ENCODE measurements at places on chromosomes 1 and 21.

- no peak for DNase-seq
These were observed 529.6 kb upstream of the ZRANB2 start for GRCh38 chr1:71610476-71610875.

GRCh38 chr1:51238034-51238403, 1.9 kb downstream of the RNF11 start:
- DNase-seq, result no peak

- no peak for DNase-seq
These were observed 372.8 kb downstream of the PTBP2 start for GRCh38 chr1:97094247-97094972.

- no peak for DNase-seq
These were observed 897.2 kb downstream of the ADGRL2 start for GRCh38 chr1:82697965-82698364.

DNA sequence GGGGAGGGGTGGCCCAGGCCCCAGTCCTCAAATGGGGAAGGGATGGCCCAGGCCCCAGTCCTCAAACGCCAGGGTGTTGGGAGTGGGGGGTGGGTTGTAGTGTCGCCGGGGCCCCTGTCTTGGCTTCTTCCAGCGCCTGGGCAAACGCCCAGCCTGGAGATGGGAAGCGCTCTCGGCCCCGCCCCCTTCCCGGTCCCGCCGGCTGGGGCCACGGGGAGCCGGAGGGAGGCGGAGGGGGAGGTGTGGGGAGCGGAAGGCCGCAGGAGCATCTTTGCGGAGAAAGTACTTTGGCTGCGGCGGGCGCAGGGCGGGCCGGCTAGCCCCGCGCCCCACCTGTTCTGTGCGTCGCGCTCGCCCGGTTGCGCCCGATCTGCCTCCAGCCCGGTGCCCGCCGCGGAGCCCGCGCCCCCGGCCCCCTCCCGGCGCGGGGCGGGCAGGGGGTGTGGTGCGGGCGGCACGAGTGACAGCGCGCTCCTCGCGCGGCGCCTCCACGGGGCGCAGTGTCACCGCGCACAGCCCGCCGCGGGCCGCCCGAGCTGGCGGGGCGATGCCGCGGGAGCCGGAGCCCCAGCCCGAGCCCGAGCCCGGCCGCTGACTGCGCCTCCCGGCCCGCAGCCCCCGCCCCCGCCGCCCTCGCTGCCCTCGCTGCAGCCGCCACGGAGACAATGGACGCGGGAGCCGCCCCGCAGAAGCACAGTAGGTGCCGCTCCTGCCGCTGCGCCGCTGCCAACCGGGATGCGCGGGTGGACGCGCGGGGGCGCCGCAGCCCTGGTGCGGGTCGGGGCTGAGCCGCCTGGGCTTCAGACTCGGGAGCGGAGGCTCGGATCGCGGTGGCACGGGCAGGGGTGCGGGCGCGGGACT, 31.1 kb upstream of the PEX10 start:
- DNase-seq, result no peak

DNA sequence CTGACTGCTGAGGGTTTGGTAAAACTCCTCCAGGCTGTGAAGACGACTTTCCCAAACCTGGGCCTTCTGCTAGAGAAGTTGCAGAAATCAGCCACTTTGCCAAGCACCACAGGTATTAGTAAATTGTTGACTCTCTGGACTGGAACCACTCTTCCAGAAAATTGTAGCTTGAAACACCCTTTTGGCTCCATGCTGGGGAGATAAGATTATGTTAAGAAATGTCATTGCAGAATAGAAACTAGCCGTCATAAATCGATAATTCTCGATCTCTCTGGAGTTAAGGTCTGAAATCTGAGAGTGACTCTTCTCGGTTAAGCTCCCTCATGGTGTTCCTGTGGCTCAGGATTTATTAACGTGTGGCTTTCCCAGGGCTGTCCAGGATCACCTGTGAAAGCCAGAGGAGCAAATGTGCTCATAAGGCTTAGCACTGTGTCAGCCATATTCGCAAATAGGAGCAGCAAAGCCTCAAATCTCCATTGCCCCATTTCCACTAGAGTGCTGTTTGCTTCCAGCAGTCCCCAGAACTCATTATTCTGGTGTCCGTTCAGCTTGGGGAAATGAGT, 54.6 kb downstream of the ZBTB40 start:
- no peak for DNase-seq

GRCh38 chr1:41526956-41527561, 42.6 kb upstream of the EDN2 start:
- no peak for DNase-seq

- DNase-seq, result no peak
These were observed 144.3 kb upstream of the KCNE2 start for GRCh38 chr21:34219334-34220060.

DNA sequence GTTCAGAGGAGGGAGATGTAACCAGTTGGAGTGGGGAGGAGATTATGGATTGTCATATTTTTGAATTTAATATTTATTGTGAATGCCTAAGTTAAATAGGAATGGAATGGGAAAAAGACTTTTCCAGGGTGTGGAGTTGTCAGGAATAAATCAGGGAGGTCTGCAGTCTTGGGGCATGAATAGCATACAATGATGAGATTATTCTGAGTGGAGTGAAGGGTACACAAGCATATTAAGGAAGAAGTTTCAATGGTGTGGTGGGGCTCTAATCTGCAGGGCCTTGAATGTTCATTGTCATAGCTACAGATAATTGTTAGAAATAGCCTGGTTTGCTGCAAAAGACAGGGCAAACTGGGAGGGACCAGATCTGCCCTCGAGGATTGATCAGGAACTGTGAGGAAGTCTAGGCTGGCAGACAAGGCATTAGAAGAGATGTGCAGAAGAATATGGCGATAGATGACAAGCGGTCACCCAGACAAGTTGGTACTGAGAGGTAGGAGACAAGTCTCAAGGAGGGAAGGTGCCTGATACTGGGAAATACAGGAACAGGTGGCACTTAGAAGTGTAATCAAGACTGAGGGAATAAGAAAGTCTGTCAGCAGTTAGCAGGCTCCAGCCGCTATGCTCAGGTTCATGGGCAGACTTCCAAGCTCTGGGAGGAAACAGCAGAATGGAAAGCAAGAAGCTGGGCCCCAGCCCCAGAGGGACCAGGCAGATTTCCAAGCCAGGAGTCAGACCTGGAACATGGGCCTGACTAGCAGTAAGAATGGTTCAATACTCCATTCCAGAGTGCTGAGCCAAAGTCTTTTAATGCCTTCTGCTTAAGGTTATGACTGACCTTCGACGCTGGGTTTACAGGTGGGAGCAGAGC, 20.9 kb upstream of the RGL1 start:
- DNase-seq, result no peak

DNA sequence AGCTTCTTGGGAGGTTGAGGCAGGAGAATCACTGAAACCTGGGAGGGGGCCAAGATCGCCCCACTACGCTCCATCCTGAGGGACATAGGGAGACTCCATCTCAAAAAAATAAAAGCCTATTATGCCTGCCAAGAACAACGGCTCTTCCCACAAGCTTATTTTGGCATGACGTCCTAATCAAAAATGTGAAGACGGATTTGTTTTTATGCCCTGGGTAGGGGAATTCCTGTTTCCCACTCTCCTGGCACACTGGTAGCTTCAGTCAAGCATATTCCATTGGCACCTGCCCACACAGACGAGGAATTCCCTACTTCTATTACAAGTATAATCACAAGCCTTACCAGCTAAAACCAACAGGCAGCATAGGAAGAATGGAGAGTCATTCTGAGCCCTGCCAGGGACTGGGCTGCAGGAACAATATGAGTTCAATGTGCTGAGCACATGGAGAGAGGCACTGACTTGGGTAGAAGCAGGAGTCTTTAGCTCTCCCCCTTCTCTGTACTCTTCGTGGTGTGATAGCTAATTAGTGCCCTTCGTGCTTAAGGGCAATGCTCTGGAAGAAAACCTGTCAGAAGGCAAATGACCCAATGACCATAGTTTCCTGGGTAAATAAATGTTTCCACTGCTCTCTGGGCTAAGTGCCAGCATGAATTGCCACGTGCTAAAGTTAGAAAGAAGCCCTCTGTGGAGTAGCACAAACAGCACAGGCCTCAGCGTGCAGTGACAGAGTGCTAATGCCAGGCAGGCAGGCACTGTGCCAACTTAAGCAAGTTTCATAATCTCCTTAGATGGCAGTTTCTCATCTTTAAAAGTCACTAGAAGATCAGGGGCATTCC, 16.8 kb downstream of the TNFSF4 start:
- no peak for DNase-seq

DNA sequence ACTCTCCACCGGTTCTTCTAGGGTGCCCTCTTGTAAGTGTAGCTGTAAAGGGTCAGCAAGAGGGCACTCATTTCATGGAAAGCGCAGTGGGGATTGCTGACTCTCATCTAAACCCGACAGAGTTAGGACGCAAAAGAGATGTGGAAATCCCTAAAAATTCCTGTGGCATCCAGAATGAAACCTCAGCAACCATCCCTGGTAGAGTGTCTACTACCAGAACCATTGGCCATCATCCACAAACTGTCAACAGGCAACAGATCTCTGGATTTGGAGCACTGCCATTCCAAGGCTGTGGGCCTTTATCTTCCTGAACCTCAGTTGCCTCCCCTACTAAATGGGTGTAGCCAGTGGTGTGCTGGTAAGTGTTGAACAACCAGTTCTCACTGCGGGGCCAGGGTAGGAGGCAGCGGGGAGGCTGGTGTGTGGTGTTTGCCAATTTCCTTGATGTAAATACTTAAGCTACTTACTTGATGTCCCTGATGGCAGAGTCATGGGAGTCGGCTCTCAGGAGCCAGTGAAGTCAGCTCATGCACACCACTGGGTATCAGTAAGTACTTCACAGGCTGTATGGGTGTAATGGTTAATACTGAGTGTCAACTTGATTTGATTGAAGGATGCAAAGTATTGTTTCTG, 195.8 kb downstream of the KAZN start:
- no peak for DNase-seq

- DNase-seq, result no peak
These were observed 75.2 kb upstream of the ZC3H12A start for GRCh38 chr1:37399205-37399604.

DNA sequence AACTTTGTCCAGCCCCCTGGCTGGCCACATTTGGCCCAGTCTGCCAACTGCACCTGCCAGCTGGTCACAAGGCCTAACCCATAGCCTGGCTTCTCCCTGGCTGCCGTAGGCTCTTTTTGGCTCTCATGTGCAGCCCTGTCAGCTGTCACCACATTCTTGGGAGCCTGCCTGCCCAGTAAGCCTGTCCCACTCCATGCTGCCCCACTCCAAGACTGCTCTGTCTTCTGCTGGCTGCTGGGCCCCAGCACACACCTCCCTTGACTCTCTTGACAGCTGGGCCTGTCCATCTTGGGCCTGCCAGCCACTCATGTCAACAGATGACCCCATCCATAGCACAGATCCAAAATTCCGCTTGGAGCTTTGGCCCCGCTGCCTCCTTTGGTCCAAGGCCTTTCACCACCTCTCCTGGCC, 74.3 kb upstream of the EDN2 start:
- DNase-seq, result no peak

GRCh38 chr21:33648555-33648954, 6.3 kb downstream of the ITSN1 start:
- no peak for DNase-seq

DNA sequence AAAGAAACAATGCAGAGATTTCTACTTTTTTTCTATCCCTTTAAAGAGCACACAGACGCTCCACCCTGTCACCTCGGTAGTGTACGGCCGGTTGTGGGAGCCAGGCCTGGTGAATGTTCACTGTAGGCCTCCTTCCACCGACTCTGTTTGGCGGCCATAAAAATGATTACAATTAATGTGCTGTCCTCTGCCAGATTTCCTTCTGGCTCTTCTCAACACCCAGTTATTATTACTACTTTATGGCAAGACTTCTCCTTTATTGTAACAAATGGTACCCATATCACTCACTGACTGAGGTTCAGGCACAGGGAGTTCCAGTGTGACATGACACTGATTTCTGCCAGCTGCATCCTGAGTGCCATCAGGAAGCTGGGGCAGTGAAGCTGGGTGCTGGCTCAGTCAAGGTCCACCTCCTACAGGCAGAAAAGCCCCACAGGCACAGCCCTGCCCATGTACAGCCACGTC, 37.4 kb downstream of the GPR161 start:
- DNase-seq, result no peak

- DNase-seq, result no peak
These were observed 2.0 kb downstream of the RNF207 start for GRCh38 chr1:6207921-6208320.

DNA sequence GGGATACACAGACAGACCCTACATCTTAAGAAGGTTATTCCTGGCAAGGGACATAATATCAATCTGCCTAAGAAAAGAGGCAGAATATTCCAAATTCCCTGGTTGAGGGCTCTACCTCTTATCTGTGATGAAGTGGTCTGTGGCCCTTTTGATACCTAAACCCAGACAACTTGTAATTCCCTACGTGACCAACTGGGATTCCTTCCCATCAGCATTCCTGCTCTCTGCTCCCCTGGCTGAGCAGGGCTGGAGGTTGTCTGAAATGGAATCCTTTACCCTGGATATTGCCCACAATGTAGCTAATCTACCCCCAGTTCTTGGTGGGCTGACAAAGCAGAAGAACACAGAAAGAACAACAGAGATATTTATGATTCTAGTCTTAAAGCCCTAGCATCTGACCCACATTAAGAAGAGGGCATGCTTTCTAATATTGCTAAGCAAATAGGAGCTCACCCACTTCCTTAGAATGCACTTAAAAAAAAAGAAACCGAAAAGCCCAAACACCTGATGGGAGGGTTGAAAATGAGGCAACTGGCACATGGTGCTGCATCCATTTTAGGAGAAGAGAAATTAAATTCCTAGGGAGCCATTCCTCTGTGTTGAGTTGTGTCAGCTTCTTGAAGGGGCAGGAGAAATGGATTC, 36.8 kb downstream of the GADD45A start:
- DNase-seq, result no peak

DNA sequence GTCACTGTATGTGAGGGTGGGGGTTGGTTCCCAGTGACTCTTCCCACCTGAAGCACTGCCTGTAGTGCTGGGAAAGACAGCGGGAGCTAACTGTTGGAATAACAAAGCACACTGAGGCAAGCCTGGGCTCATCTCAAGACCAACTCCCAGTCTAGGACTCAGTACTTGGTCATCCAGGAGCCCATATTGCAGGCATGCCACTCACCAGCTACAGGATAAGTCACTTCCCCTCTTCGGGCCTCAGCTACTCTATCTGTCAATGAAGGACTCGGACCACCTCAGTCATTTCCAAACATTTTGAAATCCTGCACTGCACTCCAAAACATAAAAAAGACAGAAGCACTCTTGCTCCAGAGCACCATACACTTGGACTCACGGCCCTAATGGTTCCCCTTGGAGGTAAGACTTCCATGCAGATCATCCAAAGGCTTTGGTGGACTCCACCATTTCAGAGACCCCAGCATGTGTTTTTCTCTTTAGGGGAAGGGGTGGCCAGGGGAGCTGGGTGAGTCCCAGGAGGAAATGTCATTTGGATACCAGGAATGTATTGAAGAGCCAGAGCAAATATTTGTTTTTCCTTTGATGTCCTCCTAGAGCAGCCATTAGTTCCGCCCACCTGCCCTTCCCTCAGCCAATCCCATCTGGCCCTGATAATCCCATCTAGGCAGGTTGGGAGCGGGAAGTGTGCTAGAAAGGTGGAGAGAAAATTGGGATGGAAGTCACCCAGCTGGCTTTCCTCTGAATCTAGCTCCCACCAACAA, 3.1 kb downstream of the NUAK2 start:
- no peak for DNase-seq

GRCh38 chr21:42062236-42063022, 8.7 kb upstream of the UMODL1 start:
- DNase-seq, result no peak

- DNase-seq, result no peak
These were observed 366.1 kb upstream of the PTBP2 start for GRCh38 chr1:96355521-96355920.
